ENCODE measurements at places on chromosomes 3 and 15.

DNA sequence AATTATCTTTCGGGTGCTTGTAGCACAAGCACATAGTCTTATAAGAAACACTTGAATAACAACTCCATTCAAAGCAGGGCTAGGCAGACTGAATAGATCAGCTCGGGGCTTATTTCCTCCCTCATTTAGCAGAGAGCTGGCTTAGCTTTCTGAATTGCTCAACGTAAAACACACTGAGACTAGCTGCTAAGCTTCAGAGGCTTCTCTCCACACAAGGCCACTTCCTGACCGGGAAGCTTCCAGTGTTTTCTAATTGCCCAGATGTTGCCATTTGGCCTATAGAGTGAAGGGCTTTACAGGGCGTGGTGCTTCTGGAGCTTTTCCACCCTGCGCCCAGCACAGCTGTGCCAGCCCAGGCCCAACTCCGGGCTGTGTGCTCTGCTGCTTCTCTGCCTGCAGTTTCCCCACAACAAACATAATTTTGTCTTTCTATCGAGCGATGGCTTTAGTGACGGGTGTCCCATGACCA lies 16.6 kb downstream of the FAM240A start:
- no peak for DNase-seq

DNA sequence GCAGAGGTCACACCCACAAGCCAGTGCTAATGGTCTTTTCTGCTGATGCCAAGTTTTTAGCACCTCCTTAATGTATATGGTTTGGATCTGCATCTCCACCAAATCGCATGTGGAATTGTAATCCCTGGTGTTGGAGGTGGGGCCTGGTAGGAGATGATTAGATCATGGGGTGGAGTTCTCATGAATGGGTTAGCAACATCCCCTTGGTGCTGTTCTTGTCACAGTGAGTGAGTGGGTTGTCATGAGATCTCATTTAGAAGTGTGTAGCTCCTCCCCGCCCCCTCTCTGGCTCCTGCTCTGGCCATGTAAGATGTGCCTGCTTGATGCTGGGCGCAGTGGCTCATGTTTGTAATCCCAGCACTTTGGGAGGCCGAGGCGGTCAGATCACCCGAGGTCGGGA lies 37.3 kb upstream of the KLHL6 start:
- DNase-seq, result no peak

DNA sequence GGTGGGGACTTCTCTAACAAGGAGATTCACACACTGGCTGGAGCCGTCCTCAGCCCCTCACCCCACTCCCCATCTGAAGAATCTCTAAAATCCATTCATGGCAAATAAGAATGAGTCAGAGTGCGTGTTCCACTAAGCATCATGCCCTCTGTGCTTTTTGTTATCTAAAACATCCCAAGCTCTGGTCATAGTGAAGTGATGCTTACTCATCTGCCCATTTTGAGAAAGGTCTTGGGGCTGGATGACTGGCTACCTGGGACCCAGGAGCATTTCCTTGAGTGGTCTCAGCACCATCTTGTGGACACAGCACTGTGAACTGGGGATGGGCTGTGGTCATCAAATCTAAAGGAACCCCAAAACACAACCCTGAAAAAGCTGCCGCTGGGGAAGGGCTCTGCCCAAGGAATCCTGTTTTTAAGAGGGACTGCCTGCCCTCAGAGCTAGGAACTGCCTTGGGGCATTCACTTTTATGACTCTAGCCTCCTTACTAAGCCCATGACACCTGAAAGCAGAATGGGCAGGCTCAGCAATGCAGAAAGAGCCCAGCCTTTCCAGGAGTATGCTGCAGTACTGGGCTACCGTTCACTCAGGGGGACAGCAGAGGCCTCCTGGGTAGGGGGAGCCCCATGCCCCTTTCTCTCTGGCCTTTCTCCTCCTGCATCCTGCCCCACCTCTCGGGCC lies 53.5 kb downstream of the ZBTB38 start:
- DNase-seq, result peak; percentile 88

- DNase-seq, result no peak
These were observed 10.0 kb upstream of the P3H2 start for GRCh38 chr3:190130696-190131095.

- DNase-seq, result peak; percentile 40
These were observed 718 bp downstream of the SPG11 start for GRCh38 chr15:44662478-44663409.

- no peak for DNase-seq
These were observed 257.1 kb downstream of the TUSC7 start for GRCh38 chr3:116966649-116967048.

GRCh38 chr15:36271048-36271447 lies 308.4 kb upstream of the CDIN1 start:
- DNase-seq, result no peak

- no peak for DNase-seq
These were observed 539 bp upstream of the MGLL start for GRCh38 chr3:127822682-127823425.

DNA sequence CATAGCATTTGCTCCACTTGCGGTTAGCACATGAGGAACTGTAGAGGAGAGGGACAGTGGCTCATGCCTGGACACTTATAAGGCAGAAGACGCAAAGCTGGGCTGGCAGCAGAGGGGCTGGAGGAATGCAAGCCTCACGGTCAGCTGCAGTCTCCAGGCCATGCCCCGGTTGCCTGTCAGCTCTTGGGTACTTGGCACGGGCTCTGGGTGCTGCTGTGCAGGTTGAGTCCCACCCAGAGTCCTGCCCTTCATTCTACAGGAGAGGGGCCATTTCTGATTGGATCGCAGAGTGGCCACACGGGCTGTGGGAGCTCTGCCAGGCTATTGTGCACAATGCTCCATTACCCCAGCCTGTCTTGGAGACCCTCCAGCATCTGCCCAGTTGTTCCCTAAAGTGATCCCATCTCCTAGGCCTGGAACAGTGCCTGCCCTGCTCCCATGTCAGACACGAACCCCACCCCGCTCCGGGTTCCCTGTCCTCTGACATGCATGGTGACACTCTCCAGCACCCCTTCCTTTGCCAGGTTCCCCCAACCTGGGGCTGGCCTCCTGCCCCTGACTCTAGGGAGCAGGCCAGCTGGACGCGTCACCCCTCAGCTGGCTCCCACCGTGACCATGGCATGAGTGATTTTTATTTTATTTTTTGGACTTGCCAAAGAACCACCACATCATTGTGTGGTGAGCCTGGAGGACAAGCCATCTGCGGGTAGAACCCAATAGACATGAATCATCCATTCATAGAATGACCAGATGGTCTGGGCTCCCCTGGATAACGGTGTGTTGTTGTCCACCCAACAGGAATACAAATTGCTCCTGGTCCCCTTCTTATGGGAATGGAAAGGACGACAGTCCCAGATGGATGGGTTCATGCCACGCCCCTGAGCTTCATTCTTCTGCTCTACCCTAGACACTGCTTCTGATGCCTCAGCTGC lies 51.0 kb upstream of the KLF13 start:
- DNase-seq, result no peak

- no peak for DNase-seq
These were observed 186.0 kb upstream of the LPP start for GRCh38 chr3:187967993-187968392.

DNA sequence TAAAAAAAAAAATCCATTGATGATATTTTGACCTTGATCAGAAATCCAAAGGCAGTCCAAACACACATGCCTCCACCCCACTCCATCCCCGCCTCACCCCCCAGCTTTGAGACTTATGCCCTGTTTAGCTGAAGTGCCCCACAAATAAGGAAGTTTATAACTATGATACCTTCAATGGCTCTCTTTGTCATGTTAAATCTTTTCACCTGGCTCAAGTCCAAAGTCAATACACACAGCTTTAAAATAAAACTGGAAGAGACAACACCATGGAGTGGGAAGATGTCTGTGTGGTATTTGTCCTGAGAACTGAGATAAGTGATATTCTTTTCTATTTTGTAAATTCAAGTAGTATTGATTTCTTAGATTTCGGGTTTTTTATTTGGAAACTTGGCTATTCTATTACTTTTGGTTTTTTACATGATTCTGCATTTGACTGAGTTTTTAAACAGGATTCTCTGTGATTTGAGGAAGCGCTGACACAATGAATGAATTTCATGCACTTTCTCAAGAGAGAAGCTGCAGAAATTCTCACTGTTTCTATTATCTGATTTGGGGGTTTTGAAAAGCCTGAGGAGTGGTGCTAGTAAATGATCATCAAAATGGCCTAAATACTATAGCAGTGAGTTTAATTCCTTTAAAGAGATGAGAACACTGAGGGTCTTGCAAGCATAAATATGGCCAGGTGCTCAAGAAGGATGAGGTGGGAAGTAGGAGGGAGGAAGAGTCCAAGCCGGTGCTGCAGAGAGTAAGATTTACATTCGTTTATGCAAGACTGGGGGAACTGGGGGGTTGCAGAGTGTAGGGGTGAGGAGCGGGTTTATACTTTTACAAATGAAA lies 5.2 kb downstream of the FOXB1 start:
- DNase-seq, result no peak

GRCh38 chr3:156688632-156689452 lies 14.5 kb downstream of the TIPARP start:
- DNase-seq, result no peak

- DNase-seq, result no peak
These were observed 139.3 kb downstream of the RSRC1 start for GRCh38 chr3:158249183-158249582.

DNA sequence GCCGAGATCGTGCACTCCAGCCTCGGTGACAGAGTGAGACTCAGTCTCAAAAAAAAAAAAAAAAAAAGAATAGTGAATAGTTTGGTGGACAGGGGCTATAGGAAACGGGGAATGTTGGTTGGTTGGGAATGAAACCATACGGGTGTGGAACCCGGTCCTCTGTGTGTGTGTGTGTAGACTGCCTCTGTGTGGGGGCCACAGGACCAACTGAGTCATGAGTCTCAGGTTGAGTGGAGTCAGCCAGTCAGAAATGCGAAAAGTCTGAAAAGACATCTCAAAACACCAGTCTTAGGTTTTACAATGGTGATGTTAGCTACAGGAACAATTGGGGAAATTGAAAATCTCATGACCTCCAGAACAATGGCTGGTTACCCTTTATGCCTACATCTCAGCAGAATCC lies 44.5 kb downstream of the ZDHHC19 start:
- DNase-seq, result no peak

DNA sequence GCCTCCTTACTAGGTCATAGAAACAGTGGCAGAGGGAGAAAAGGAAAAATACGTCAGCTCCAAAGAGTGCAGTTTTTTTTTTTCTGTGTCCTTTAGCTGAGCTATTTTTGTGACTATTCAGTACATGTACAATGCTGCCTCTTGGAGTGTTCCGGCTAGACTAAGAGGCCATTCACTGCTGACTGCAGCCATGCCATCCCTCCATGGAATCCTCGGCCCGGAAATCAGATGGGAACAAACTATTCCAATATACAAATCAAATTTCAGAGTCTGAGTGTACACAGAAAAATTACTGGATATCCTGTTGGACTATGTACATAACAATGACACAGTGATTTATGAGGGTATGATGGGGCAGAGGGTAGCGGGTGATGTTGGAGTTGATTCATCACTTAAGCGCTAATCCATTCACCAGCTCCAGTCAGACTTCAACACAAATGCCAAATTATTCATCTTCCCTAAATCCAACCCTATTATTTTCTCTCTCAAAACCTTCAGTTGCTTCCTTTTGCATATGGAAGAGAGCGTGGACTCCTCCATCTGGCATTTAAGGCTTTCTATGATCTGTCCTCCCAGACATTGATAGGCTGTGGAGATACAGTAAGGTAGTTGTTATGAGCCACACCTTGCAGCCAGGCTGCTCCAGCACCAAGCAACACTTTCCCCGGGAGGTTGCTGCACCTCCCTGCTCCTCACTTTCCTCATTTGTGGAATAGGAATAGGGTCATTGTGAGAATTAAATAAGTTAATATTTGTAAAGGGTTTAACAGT lies 109.1 kb downstream of the LPP start:
- DNase-seq, result peak; percentile 94

DNA sequence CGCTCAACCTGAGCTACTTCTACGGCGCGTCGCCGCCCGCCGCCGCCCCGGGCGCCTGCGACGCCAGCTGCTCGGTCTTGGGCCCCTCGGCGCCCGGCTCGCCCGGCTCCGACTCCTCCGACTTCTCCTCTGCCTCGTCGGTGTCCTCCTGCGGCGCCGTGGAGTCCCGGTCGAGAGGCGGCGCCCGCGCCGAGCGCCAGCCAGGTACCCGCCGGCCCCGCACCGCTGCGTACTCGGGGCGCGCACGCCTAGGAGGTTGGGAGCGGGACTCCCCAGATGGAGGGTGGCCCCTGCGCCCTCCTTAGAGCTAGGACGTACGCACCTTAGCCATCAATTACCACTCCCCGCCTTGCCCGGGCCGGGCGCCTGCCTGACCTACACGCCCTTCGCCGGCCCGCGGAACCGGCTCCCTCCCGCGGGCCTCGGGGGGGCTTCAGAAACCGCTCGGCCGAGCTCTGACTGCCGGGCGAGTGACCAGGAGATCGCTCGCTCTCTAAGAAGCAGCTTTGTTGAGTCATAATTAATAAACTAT lies 466 bp downstream of the NFKBIZ start:
- DNase-seq, result no peak

- DNase-seq, result no peak
These were observed 125.0 kb downstream of the MOBP start for GRCh38 chr3:39592311-39593050.

DNA sequence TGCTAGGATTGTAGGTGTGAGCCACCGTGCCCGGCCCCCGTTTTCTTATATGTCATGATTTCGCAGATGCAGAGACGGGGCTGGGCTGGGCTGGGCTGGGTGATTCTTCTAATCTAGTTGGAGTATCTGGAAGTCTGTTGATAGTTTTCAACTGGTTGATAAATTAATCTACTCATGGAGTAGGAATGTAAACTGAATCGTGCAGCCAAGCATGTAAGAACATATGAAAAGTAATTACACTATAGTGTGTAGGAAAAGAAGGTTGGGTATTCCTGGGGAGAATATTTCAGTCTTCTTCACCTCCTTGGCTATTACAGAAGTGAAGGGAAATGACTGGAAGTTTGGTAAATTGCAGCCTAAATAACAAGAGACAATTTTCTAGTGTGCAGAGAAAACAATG lies 82.6 kb upstream of the MAGI1 start:
- peak; percentile 74 for DNase-seq

- DNase-seq, result no peak
These were observed 28.4 kb downstream of the TTC14 start for GRCh38 chr3:180630371-180630770.

DNA sequence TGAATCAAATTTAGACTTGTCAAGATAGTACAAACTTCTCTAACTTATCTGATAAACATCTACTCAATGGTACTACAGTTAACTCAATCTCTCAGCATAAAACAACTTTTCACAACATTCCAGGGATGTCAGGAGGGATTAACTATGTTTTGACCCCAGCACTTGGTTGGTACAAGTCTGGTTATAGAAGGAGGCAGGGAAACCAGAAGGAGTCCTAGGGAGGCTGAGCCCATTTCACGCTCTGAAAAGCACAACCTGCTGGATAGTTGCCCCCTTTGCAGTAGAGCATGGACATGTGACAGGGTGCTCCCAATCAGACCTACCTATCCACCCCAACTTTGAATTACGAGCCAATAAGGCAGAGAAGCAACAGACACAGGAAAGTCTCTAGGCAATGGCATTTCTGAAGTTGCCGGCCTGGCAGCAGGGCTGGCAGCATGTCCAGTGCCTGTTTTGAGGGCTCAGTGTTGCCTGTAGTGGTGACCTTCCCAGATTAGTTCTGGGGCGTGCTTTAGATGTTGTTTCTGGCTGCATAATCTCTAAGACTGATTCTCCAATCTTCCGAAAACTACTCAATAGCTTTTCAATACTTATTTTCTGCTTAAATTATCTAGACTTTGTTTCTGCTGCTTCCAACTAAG lies 8.2 kb downstream of the ANKUB1 start:
- DNase-seq, result peak; percentile 50

Data from astrocyte (in vitro differentiated cells and primary cell).